ENCODE measurements at places on chromosomes 1 and 21.

GRCh38 chr1:210702506-210702905 lies 373.8 kb downstream of the HHAT start:
- no peak for DNase-seq

DNA sequence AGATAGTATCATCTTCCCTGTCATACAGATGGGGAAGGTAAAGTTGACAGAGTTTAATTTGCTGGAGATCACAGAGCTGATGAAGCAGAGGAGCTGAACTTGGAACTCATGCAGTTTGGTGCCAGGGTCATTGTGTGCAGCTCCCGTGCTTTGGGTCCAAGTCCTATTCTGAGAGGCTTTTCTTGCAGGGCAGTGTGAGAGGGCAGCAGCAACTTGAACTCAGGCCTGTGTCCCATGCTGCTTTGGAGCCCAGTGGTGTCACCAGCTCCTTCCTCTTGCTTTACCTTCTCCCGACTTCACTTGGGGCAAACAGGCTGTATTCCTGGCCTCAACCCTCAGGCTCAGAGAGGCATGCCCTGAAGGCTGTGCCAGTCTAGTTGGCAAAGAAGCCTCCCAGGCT lies 24.7 kb downstream of the INAVA start:
- no peak for DNase-seq

GRCh38 chr21:38796424-38796823 lies 9.3 kb upstream of the ETS2 start:
- DNase-seq: no peak

- no peak for DNase-seq
Observed at GRCh38 chr21:46066591-46067331, 31.2 kb upstream of the COL6A2 start.

DNA sequence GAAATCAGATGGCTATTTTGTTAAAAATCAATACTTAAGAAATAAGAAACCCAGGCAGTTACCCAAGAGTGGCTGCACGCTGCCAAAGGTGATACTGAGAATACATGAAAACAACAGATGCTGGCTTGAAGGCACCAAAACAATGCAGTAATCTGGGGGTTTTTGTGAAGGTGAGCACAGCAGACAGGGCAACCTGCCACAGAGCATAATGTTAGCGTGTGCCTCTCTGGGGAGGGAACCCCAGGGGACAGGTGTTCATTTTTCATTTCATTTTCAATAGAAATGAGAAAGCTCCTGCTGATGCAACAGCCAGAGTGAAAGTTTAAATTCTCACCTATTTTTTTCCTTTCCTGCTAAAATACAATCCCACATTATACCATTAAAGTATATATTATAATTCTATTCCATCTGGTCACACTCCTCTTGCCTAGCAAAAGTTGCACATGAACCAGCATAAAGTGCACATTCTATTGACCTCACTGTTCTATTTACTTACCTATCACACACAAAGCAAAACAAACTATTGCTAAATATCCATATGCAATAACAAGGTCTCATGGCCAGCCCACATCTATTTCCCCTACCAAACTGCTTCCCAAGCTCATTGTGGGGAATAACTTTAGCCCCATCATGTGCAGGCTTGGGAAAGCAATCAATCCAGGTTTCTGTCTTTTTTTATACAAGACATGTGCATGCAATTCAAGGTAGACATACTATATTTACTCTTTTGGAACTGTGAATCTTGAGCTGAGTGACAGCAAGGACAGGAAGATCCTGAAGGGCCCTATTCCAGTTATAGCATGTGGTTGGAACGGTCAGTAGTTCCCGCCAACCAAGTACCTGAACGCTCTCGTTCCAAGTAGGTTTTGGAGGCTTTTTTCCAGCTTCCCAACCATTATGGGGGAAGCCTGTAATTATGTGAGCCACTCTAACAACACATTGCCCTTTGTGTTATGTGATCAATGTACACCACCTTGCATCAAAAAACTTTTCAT lies 173.6 kb downstream of the RERE start:
- DNase-seq: no peak

DNA sequence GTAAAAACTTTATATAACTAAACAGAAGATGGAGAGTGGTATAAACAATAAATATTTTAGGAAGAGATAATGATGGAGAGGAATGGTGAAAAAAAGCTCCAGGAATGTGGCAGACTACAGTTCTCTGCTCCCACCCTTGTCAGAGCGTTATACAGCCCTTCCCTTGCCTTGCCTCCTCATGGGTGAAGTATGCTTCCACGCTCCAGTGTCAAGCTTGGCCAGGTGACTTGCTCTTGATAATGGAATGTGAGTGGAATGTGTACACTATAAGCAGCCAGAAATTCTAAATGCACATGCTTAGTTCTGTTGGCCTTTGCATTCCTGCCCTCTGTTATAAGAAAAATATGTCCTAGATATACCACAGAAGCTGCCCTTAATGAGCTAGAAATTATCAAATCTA lies 24.7 kb upstream of the POGK start:
- no peak for DNase-seq

DNA sequence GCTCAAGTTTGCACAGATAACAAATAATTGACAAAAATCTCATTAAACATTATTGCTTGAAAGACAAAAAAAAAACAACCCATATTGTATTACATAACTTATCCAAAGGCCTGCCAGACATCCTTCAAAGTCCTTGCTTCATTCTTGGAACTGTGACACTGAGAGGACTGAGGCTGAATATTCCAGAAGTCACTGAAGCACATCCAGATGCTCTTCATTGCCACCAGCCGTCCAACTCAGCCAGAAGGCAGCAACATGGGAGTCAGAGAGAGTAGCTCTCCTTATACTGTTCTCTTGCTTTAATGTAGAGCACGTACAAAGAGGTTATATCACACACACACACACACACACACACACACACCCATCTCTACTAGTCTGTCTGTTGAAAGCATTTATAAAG lies 755.0 kb downstream of the LTN1 start:
- no peak for DNase-seq

All from activated CD4-positive, CD25-positive, alpha-beta regulatory T cell (primary cell).